ENCODE measurements at places on chromosomes 16 and 17.

- peaks cover 48% of the 10 kb centered on the region for H3K27me3 ChIP-seq
- no peak for DNase-seq
Measured at GRCh38 chr16:88938777-88939244, 38.2 kb downstream of the CBFA2T3 start.

GRCh38 chr16:70483426-70483825 lies 29.0 kb downstream of the FCSK start:
- no peaks in the 10 kb centered on the region for H3K4me1 ChIP-seq
- no peaks in the 10 kb centered on the region for H3K27me3 ChIP-seq
- peaks cover 11% of the 10 kb centered on the region for H3K36me3 ChIP-seq
- H3K4me3 ChIP-seq, result no peak overlapping the region

- peaks cover 31% of the 10 kb centered on the region for H3K36me3 ChIP-seq
- H3K27ac ChIP-seq, result no peak overlapping the region
- H3K4me1 ChIP-seq, result no peaks in the 10 kb centered on the region
- H3K4me3 ChIP-seq, result no peak overlapping the region
- H3K27me3 ChIP-seq, result no peaks in the 10 kb centered on the region
Measured at GRCh38 chr16:23406546-23407240, 46.3 kb downstream of the COG7 start.

GRCh38 chr17:53818271-53818670 lies 4.5 kb upstream of the KIF2B start:
- no peaks in the 10 kb centered on the region for H3K36me3 ChIP-seq
- no peak overlapping the region for H3K27ac ChIP-seq
- no peaks in the 10 kb centered on the region for H3K27me3 ChIP-seq
- H3K4me3 ChIP-seq, result no peak overlapping the region

- H3K36me3 ChIP-seq, result no peaks in the 10 kb centered on the region
- H3K27me3 ChIP-seq, result no peaks in the 10 kb centered on the region
- H3K4me3 ChIP-seq, result peak overlapping the region; percentile 47
- DNase-seq, result no peak
- peak overlapping the region; percentile 45 for H3K27ac ChIP-seq
Measured at GRCh38 chr16:11916524-11917285, 949 bp upstream of the GSPT1 start.

- peaks cover 95% of the 10 kb centered on the region for H3K4me1 ChIP-seq
- no peaks in the 10 kb centered on the region for H3K27me3 ChIP-seq
- no peak for DNase-seq
- no peaks in the 10 kb centered on the region for H3K36me3 ChIP-seq
- peak overlapping the region; percentile 81 for H3K4me3 ChIP-seq
- peak overlapping the region; percentile 88 for H3K27ac ChIP-seq
Measured at GRCh38 chr17:49741009-49741691, 22.8 kb downstream of the FAM117A start.

- H3K4me1 ChIP-seq, result peaks cover 50% of the 10 kb centered on the region
- no peaks in the 10 kb centered on the region for H3K36me3 ChIP-seq
- H3K4me3 ChIP-seq, result no peak overlapping the region
- no peak for DNase-seq
Measured at GRCh38 chr17:59357219-59357697, 25.8 kb downstream of the YPEL2 start.

DNA sequence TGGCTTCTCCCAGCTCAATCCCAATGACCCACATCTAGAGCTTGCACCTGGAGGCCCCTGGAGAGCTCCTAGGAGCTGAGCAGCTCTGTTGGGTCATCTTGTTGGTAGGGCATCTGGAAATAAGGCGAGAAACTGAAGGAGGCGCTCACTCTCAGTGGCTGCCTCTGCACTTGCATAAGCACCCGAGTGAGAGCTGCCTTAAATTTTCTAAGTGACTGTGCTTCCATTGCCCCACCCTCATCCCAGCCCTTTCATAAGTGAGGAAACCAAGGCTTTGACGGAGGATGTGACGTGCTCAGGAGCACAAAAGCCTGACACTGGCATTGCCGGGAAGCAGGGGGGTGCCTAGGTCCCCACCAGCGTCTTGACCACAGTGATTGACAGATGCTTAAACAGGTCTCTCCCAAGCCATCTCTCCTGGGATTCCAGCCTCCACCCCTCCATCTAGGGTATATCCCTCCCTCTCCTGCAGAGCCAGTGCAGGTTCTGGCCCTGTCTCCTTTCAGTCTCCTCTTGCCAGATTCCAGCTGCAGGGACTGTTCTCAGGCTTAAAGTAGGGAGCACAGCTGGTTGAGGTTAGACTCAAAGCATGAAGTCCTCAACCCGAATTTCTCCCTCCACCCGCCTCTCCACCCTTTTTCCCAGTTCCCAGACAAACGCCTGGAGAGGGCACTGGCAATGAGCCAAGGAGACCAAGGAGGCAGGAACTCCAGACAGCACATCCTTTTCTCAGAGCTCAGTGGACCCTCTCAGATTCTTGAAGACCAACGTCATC lies 113.7 kb downstream of the IRX5 start:
- no peak for DNase-seq
- H3K4me1 ChIP-seq, result no peaks in the 10 kb centered on the region
- no peak overlapping the region for H3K27ac ChIP-seq
- H3K27me3 ChIP-seq, result no peaks in the 10 kb centered on the region
- no peaks in the 10 kb centered on the region for H3K36me3 ChIP-seq

GRCh38 chr16:2253293-2253692 lies 1.9 kb upstream of the ECI1 start:
- H3K4me3 ChIP-seq, result no peak overlapping the region
- peaks cover 34% of the 10 kb centered on the region for H3K36me3 ChIP-seq
- H3K4me1 ChIP-seq, result peaks cover 8% of the 10 kb centered on the region
- H3K27me3 ChIP-seq, result no peaks in the 10 kb centered on the region
- no peak for DNase-seq

- no peaks in the 10 kb centered on the region for H3K36me3 ChIP-seq
- no peaks in the 10 kb centered on the region for H3K4me1 ChIP-seq
- no peaks in the 10 kb centered on the region for H3K27me3 ChIP-seq
- H3K27ac ChIP-seq, result no peak overlapping the region
- no peak for DNase-seq
Measured at GRCh38 chr16:52568983-52569690, 22.2 kb upstream of the TOX3 start.

GRCh38 chr16:87854053-87854906 lies 15.0 kb downstream of the SLC7A5 start:
- H3K4me1 ChIP-seq, result peaks cover 53% of the 10 kb centered on the region
- H3K27ac ChIP-seq, result peak overlapping the region; percentile 89
- H3K27me3 ChIP-seq, result no peaks in the 10 kb centered on the region
- peaks cover 11% of the 10 kb centered on the region for H3K36me3 ChIP-seq
- no peak for DNase-seq

GRCh38 chr16:59697236-59697635 lies 963.1 kb upstream of the GOT2 start:
- no peak overlapping the region for H3K4me3 ChIP-seq
- no peak for DNase-seq
- H3K27ac ChIP-seq, result no peak overlapping the region
- no peaks in the 10 kb centered on the region for H3K36me3 ChIP-seq
- H3K27me3 ChIP-seq, result no peaks in the 10 kb centered on the region

- H3K27me3 ChIP-seq, result no peaks in the 10 kb centered on the region
- DNase-seq, result no peak
- H3K4me1 ChIP-seq, result no peaks in the 10 kb centered on the region
- no peak overlapping the region for H3K4me3 ChIP-seq
- H3K27ac ChIP-seq, result no peak overlapping the region
- no peaks in the 10 kb centered on the region for H3K36me3 ChIP-seq
Measured at GRCh38 chr16:89187770-89188392, 12.5 kb downstream of the SLC22A31 start.

GRCh38 chr17:79473876-79474440 lies 136.9 kb downstream of the RBFOX3 start:
- H3K27ac ChIP-seq, result no peak overlapping the region
- no peak overlapping the region for H3K4me3 ChIP-seq
- no peaks in the 10 kb centered on the region for H3K27me3 ChIP-seq
- no peaks in the 10 kb centered on the region for H3K36me3 ChIP-seq
- DNase-seq, result no peak

DNA sequence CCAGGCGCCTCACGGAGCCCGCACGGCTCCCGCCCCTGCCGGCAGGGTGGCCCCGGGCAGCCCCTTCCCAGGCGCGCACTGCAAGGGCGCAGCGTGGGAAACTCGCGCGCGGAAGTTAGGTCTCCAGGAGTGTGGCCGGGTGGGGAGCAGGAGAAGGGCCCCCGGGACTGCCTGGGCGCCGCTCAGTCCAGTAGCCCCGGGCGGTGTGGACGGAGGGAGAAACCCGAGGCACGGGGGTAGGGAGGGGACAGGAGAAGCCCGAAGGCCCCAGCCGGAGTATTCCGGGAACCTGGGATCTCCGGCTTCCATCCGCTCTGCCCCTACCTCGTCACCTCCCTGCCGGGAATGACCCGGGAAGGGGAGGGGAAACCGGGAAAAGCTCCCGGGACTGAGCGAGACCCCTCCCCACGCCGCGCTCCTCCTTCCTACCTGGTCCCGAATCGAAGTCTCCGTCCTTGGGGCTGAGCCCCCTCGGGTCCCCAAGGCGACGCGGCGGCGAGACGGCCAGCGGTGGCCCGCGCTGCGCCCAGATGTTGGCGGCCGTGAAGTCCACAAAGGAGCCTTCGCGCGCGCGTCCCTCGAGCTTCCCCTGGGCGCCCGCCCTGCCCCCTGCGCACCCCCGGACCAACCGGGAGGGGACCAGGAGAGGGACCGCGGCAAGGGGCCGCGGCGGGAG lies 418 bp downstream of the SOCS3 start:
- peaks cover 15% of the 10 kb centered on the region for H3K36me3 ChIP-seq
- H3K27ac ChIP-seq, result peak overlapping the region; percentile 86
- DNase-seq, result no peak
- H3K4me3 ChIP-seq, result peak overlapping the region; percentile 90

- H3K36me3 ChIP-seq, result no peaks in the 10 kb centered on the region
- no peak overlapping the region for H3K4me3 ChIP-seq
Measured at GRCh38 chr16:26189536-26189935, 497.8 kb downstream of the HS3ST4 start.

DNA sequence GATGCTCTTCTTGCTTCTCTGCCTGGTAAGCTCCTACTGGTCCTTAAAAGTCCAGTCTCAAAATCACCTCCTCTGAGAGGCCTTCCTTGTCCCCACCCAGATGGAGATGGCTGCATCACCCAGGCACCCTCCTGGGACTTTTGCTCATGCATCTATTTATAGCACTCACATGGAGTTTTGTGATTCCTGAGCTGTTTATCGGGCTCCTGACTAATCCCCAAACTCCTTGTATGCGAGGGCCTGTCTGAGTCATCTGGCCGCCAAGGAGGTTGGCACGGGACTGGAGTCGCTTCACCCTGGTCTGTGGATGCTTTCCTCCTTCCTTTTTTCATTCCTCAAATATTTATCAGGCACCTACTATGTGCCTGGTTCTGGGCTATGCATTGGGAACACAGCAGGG lies 2.3 kb upstream of the MAP2K3 start:
- H3K36me3 ChIP-seq, result no peaks in the 10 kb centered on the region
- no peak for DNase-seq
- H3K4me3 ChIP-seq, result no peak overlapping the region
- no peak overlapping the region for H3K27ac ChIP-seq
- no peaks in the 10 kb centered on the region for H3K27me3 ChIP-seq

DNA sequence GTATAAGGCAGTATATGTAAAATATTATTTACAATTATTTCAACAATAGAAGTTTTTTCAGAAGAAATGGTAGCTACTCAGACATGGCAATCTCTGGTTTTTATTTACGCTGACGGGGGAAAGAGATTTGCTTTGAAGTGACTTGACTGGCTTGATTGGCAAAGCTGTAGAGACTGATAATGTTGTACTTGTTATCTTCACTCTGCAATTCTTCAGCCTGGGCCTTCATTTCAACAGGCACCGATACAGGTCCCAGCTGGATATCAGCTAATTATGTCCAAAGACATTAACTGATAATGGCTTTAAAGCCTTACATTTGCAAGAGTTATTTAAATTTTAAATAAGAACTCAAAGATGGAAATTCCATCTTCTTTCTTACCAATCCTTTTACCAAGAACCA lies 151.4 kb upstream of the HS3ST3A1 start:
- DNase-seq, result no peak
- no peak overlapping the region for H3K27ac ChIP-seq
- H3K4me3 ChIP-seq, result no peak overlapping the region
- no peaks in the 10 kb centered on the region for H3K27me3 ChIP-seq

- H3K36me3 ChIP-seq, result peaks cover 44% of the 10 kb centered on the region
- DNase-seq, result no peak
- H3K27me3 ChIP-seq, result no peaks in the 10 kb centered on the region
- H3K4me3 ChIP-seq, result no peak overlapping the region
- H3K4me1 ChIP-seq, result no peaks in the 10 kb centered on the region
- no peak overlapping the region for H3K27ac ChIP-seq
Measured at GRCh38 chr17:4090898-4091297, 51.9 kb downstream of the ZZEF1 start.

DNA sequence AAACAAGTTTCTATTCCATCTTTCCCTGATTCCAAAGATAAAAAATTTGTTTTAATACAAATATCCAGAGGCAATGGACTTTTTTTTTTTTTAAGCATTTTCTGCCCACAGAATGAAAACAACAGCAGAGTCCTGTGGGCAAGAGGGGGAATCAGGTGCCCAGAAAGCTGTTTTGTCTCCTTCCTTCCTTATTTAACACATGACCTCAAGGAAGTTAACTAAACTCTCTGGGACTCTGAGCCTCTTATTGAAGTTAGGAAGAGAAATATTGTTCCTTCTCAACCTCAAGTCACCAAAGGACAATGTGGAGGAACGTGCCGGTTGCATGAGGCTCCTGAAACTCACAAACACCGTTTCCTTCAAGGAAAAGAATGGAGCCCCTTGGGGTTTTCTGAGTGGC lies 34.9 kb downstream of the LITAF start:
- H3K4me1 ChIP-seq, result peaks cover 22% of the 10 kb centered on the region
- DNase-seq, result no peak
- H3K36me3 ChIP-seq, result peaks cover 91% of the 10 kb centered on the region
- no peak overlapping the region for H3K4me3 ChIP-seq
- no peak overlapping the region for H3K27ac ChIP-seq

DNA sequence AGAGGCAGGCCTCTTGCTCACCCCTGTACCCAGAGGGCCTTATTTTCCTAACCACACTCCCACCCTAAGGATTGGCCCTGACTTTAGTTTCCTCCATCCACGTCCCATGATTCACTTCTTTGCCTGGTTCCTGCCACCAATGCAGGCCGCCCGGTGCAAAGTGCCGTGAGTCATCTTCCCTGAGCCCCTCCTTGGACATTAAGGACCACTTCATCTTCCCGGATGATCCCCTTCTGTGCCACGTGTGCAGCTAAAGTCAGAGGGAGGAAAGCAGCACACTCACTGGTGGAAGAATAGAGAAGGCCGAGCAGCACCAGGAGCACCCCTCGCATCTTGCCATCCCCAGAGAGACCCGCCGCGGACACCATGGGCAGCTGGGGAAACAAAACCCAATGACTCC lies 1.4 kb downstream of the PRSS54 start:
- no peak overlapping the region for H3K4me3 ChIP-seq
- no peak overlapping the region for H3K27ac ChIP-seq

- no peaks in the 10 kb centered on the region for H3K27me3 ChIP-seq
- no peak for DNase-seq
- H3K4me3 ChIP-seq, result no peak overlapping the region
- H3K36me3 ChIP-seq, result no peaks in the 10 kb centered on the region
- no peaks in the 10 kb centered on the region for H3K4me1 ChIP-seq
Measured at GRCh38 chr17:73285916-73286862, 24.5 kb upstream of the CPSF4L start.

- H3K4me1 ChIP-seq, result no peaks in the 10 kb centered on the region
- no peaks in the 10 kb centered on the region for H3K27me3 ChIP-seq
- H3K27ac ChIP-seq, result no peak overlapping the region
- H3K4me3 ChIP-seq, result no peak overlapping the region
- H3K36me3 ChIP-seq, result no peaks in the 10 kb centered on the region
Measured at GRCh38 chr16:6081320-6081976, 983.9 kb upstream of the EEF2KMT start.
